ENCODE measurements at places on chromosomes 1 and 21.

DNA sequence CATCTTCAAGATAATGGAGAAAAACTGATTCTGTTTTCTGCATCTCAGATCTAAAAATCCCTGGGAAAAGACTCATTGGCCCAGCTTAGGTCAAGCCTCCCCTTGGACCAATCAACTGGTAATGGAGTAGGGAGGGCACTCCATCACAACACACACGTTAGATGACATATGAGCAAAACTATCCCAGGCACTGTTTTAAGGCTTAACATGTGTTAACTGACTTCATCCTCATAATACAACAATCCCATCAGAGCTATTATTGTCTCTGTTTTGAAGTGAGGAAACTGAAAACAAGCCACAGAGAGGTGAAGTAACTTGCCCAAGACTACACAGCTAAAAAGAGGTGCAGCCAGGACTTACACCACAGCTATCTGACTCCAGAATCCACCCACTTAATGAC is 14.7 kb upstream of the CITED4 start:
- DNase-seq = no peak

GRCh38 chr1:56644919-56645676 is at the start of gene PRKAA2:
PRKAA2 (plus strand) TSS chr1:56645314; CDS start chr1:56645388, 74 bp downstream.
- DNase-seq = no peak

GRCh38 chr1:24567792-24568388 is 12.0 kb downstream of the NCMAP start:
- DNase-seq = no peak

DNA sequence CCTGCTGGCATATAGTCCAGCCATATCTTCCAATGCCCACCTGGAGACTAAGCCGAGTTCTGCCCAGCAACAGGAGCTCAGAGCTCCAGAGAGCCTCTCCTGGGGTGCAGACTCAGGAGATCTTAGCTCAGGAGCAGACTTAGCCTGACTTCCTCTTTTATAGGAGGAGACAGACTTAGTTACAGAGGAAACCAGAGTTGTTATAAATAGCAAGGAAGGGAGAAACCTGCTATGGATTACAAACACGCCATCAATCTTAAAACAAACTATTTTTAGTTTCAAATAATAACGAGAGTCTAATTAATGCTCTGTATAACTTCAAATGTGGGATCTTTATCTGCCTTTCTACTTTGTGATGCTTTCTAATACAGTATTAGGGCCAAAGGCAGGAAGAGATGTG is 3.3 kb upstream of the KIF21B start:
- no peak for DNase-seq

GRCh38 chr1:65769636-65770035 is 23.1 kb upstream of the PDE4B start:
- no peak for DNase-seq

DNA sequence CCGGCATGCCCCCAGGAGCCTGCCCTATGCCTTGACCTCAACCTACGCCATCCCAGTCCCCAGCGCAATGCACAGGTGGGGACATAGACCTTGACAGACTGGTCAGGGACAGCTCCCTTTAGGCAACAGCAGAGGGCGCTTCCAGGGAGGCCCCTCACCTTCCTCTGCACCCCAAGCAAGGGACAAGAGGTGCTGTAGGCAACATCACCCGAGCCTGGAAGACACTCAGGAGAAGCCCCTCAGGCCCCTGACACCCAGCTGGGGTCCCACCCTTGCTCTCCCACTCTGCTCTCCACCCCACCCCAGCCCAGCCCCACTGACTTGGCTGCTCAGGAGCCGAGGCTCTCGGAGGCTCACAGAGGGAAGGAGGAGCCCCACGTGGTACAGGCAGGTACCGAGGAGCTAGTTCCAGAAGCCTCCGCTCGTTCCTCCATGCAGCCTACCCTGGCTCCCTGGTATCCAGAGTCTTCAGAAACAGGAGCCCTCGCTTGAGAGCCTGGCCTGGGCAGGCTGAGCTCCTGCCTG is 2.4 kb upstream of the WNT3A start:
- DNase-seq = no peak

DNA sequence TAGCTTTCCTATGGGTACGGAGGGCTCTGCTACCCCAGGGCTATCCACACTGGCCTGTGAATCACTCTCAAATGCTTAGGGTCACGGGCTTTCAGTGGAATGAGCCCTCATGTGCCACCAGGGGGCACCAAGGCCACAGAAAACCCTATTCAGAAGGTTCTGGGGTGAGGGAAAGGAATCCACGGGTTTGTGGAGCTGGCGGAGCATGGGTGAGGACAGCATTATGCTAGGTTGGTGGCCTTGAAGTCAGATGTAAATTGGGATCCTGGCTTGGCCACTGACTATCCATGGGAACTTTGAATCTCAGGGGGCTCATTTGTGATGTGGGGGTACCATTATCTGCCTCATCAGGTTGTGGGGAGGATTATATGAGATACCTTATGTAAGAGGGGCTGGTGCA is 5.1 kb upstream of the LAMTOR5 start:
- peak; percentile 46 for DNase-seq

GRCh38 chr1:151924691-151925587 is 15.6 kb upstream of the THEM4 start:
- no peak for DNase-seq

DNA sequence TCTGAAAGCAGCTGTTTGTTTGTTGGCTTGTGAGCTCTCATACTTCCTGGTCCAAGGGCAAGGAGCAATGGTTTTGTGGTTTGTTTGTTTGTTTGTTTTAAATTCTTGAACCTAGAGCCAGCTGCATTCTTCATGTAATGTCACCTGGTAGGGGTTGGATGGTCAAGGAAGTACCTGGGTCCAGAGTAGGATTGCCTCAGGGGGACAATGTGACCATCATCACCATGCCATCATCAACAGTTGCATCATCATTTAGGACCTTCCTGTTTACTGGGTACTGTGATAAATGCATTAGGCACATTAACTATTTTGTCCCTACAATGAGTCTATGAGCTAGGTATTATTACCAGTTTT is 14.7 kb upstream of the MYOG start:
- no peak for DNase-seq

DNA sequence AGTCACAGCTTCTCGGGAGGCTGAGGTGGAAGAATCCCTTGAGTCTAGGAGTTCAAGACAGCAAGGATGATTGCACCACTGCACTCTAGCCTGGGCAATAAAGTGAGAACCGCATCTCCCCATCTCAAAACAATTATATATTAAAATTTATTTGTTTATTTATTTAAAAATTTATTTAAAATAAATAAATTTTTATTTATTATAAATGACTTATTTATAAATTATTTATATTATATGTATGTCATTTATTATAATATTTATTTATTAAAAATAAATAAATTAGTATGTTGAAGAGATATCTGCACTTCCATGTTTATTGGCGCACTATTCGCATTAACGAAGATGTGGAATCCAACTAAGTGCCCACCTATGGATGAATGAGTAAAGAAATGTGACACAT is 683.2 kb upstream of the BRINP3 start:
- no peak for DNase-seq

GRCh38 chr21:38363693-38364092 is 106.9 kb downstream of the KCNJ15 start:
- no peak for DNase-seq

DNA sequence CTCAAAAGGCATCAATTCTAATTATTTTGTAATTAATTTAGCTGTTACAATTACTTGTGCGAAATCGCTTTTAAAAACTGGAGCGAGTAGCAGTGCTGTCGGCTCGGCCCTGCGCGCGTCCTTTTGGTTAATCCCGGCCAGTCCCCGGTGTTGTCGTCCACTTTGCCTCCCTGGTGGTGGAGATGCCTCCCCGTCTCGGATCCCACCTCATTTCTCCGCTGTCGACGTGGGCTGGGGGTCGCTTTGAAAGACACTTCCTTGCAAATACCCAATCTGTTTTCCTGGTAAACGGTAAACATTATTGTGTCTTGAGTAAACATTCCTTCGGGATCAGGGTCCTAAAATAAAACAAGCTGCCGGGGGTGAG is 3.7 kb downstream of the FOXD3 start:
- no peak for DNase-seq

DNA sequence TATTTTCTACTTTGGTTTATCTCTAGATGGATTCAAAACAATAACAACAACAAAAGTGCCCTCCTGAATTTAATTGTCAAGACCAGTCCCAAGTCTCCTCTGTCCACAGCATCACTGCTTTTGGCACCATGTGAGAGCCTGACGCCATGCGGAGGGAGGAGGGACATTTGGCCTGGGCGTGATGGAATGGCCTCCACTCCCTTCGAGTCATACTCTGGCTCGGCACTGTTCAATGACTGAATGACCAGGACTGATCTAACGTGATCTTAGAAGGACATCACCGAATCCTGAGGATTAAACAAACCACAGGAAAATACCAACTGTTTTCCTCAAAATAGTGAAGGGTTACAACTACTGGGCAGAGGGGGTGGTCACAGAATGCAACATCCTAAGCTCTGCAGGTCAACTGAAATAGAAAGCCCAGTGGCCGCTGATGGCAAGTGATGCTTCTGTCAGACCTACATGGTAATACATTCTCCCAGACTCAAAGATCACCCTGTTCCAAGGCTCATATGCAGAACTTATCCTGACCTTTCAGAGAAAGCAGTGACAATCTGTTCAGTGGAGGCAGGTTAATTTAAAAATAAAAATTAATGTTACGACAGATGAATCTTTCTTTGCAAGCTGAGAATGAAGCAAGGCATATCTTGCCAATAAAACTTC is 19.1 kb downstream of the SRSF4 start:
- no peak for DNase-seq

DNA sequence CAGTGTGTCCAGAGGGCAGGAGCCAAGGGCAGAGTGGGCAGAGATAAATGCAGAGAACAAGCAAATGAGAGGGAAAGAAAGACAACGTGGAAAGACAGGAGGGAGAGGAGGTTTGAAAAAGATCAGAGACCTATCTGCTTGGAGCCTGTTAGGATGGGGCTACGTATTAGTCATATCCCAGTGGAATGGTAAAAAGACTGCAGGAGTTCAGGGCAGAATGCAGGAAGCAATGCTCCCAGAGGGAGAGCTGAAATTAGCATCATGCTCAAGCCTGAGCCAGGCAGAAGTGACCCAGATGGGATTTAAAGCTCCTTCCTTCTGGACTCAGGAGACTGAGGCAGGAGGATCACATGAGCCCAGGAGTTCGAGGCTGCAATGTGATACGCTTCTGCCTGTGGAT is 261.3 kb upstream of the CHRM3 start:
- no peak for DNase-seq

- DNase-seq = no peak
Observed at GRCh38 chr1:55519937-55520683, 304.9 kb upstream of the USP24 start.

- no peak for DNase-seq
Observed at GRCh38 chr1:76128096-76128495, 53.5 kb downstream of the ST6GALNAC3 start.

DNA sequence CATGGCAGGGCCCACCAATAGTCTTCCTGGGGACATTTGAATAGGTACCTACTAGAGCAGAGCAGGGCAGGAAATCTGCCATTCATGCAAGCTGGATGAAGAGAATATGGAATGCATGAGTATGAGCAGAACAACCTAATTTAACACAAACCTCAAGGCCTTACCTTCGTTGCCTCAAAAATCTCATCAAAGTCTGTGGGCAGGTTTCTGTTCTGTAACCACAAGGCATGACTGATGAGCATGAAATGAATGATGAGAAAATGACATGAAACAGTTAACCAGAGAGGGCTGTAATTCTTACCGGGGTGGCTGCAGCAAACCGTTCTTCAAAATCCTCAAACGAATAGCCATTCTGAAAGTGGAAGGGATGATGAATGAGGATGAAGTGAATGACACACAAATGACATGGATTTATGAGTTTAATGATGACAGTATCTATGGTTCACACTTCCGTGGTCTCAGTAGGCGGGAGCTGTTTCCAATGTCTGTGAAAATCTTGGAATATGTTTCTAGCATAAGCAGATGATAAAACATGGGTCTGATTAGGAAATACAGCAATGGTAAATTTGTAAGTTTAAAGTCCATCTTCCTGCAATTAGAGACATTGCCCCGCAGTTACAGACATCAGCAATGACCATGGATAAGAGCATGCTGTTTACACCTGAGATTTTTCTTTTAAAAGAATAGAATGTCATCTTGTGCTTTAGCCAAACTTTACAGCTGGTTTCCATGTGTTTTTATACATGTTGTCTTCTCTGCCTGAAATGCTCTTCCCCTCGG is 67.6 kb upstream of the C8B start:
- no peak for DNase-seq

GRCh38 chr1:46535063-46535462 is 16.4 kb downstream of the KNCN start:
- DNase-seq = no peak

DNA sequence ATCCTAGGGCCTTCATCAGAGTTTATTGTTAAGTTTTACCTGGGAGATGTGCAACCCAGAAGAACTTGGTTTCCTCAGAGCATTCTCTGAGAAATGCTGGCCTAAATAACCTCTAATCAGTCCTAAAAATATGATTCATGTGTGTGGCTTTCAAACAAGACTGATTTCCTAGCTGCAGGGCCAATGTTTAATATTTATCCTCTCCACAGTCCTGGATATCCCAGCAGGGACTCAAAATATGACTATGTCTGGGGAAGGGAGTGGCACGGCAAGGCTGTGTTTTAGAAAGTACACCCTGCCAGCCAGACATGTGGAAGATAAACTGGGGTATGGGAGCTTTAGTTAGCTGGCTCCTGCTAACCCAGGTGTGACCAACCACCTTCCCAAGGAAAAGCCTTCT is 26.3 kb downstream of the PLPP3 start:
- no peak for DNase-seq

DNA sequence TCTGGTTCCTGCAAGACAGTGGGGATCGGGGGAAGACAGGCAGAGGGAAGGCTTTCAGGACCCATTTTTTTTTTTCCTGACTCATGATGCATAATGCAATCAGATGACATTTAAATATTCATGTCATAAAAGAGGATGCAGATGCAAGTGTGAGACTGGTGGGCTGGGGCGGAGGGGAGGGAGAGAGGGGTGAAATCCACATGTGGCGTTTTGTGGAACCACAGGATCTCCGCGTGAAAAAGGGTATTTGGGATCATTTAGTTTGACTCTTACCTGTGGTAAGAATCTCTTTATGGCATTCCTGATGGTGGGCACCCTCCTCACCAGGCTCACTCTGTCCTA is 249.3 kb upstream of the CSF3R start:
- no peak for DNase-seq

- no peak for DNase-seq
Observed at GRCh38 chr1:26838474-26839338, 12.2 kb downstream of the ZDHHC18 start.

GRCh38 chr1:185412385-185413087 is 95.5 kb upstream of the IVNS1ABP start:
- DNase-seq = no peak

GRCh38 chr1:47803815-47804501 is 193.2 kb downstream of the TRABD2B start:
- DNase-seq = no peak

- no peak for DNase-seq
Observed at GRCh38 chr1:184632415-184633175, 122.1 kb downstream of the EDEM3 start.

DNA sequence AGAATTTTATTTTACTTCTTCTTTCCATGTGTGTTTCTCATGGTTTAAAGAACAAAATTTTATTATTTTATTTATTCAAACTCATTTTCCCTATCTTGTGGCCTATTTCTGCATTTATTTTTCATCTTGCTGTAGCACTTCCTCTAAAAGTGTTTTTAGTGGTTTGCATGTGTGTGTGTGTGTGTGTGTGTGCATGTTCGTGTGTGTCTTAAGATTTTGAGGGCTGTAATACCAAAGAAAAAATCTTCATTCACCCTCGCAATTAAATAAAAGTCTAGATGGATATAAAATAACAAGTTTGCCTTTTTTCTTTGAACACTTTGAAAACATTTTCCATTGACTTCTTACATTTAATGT is 24.6 kb upstream of the FCRL3 start:
- no peak for DNase-seq
